HCT116 (cell line): ENCODE measurements at places on chromosomes 7 and 10.

- DNase-seq, result no peak
Measured at GRCh38 chr7:132435016-132435990, 141.0 kb downstream of the PLXNA4 start.

DNA sequence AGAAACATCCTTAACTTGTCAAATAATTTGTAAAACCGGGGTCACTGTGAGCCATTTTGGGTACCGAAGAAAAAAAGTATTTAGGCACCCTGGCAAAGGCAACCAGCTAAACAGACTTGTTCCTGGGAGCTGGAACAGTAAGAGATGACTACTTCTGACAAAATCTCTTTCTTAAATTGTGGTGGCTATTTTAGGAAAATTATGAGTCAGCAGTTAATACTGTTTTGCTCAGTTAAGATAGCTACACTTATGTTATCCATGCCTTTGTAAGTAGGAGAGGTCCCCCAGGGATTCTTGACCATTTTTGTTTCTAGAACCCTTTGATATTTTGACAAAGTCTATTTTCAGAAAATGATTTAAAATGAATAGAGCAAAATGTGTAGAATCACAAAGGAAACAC lies 68.7 kb downstream of the TAX1BP1 start:
- no peak for DNase-seq

DNA sequence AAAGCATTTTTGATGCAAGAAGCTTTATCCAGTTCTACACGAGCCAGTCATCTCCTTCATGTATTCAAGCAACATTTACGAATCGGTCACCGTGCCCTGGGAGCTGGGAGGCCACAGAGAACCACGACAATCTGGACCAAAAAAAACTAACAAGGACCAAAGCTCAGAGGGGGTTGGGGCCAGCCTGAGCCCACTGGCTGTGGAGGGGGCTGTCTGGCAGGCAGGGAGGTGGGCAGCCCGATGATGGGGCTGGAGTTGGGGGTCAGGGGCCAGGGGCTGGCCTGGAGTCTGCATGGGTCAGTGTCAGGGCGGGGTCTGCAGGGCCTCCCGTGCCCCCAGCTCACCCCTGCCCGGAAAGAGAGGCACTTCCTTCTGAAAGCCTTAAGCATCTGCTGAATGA lies 12.5 kb upstream of the GRIFIN start:
- DNase-seq, result no peak

GRCh38 chr10:85986777-85987176 lies 379.8 kb downstream of the GRID1 start:
- DNase-seq, result no peak

DNA sequence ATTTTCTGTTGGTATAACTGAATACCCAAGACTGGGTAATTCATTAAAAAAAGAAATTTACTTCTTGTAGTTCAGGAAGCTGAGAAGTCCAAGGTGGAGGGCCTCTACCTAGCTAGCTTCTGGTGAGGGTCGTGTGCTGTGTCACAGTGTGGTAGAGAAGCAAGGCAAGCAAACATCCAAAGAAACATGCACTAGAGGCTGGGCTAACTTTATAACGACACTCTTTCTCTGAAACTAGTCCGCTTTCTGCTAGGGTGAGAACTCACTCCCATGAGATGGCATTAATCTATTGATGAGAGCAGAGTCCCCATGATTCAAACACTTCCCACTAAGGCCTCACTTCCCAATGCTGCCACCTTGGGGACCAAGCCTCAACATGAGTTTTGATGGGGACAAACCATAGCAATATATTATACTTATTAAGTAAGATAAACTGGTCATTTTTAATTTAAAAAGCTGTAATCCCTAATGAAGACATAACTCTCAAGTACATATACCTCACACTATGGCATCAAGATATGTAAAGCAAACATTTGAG lies 50.8 kb downstream of the PHYHIPL start:
- DNase-seq, result no peak

- DNase-seq, result no peak
Measured at GRCh38 chr7:105448181-105448580, 59.5 kb upstream of the SRPK2 start.

DNA sequence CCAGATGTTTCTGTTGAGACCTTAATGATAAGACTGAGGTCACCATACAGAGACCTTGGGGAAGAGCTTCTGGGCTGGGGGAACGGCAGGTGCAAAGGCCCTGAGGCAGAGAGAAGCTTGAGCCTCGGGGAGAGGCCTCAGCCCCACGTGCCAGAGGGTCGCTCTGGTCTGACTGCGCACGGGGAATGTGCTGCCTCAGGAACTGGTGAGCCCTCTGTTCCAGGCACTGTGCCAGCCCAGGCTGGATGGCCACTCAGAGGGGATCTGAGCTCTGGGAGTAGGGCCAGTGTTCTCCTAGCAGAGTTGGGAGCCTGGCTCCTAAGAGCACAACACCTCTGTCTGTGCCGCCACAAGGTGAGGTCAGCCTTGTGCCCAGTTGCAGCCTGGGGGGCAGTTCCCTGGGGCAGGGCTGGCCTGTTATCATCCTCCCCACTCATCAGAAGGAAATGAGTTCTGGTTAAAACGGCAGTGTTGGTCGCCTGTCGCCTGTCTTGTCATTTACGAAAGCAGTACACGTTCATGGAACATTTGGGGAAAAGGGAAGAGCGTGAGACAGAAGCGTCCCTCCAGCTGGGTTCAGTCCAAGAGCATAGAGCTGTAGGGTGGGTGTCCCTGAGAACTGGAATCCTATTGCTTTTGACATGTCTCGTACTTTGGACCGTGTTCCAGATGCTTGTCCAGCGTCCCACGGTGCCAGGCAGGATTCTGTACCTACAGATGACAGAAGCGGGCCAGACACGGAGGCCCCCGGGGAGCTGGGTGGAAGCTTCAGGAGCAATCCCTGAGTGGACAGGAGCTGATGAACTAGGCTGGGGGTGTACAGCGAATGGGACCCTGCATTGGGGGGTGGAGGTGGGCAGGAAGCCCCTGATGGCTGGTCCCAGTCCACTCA lies 4.3 kb downstream of the TTYH3 start:
- DNase-seq, result no peak

- DNase-seq, result no peak
Measured at GRCh38 chr7:100509231-100509630, 25.5 kb downstream of the NYAP1 start.

GRCh38 chr7:75979759-75980429 lies 14.5 kb downstream of the TMEM120A start:
- no peak for DNase-seq

- DNase-seq, result no peak
Measured at GRCh38 chr10:110989016-110989415, 69.6 kb downstream of the SHOC2 start.

- DNase-seq, result peak; percentile 93
Measured at GRCh38 chr10:104937567-104937966, 296.5 kb downstream of the SORCS3 start.

GRCh38 chr10:75422913-75423312 lies 8.5 kb upstream of the LRMDA start:
- DNase-seq, result no peak

DNA sequence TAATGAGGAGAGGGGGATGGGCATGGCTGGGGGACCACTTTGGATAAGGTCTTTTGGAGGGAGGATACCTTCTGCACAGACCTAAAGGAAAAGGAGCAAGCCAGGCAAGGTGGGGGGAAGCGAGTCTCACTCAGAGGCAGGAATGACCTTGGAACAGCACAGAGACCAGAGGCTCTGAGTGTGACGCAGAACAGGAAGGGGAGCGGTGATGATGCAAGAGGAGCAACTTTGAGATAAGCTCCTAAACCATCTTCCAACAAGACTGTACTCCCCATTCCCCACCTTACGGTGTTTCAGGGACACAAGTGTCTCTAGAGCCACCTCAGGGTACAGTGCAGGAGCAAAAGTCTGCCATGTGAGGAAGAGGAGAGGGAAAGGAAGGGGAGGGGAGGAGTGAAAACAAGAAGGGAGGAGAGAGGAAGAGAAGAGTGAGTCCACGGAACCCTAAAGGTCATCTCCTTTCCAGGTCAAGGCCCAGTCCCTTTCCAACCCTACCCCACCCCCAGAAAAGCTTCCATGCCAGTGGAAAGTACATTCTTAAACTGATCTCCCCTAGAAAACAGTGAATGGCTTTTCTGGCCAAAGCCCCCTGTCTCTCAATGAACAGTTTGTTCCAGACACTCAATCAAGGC lies 54.1 kb downstream of the JAZF1 start:
- DNase-seq, result no peak

DNA sequence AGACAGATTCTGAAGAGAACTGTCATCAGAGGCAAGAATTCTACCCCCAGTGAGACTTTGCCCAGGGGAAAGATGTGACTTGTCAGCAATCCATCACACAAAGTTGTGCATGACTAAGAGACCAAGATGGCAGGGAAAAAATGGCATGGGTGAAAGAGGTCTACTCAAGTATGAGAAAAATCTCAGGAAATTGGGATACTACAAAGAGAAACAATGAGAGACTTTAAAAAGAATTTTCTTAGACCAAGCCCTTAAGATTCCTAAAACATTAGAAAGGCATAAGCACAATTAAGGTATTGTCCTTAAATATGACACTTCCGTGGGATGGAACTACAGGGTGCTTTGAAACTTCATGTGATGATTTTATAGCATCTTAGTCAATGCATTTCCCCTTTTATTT lies 45.6 kb upstream of the PDE1C start:
- DNase-seq, result no peak

DNA sequence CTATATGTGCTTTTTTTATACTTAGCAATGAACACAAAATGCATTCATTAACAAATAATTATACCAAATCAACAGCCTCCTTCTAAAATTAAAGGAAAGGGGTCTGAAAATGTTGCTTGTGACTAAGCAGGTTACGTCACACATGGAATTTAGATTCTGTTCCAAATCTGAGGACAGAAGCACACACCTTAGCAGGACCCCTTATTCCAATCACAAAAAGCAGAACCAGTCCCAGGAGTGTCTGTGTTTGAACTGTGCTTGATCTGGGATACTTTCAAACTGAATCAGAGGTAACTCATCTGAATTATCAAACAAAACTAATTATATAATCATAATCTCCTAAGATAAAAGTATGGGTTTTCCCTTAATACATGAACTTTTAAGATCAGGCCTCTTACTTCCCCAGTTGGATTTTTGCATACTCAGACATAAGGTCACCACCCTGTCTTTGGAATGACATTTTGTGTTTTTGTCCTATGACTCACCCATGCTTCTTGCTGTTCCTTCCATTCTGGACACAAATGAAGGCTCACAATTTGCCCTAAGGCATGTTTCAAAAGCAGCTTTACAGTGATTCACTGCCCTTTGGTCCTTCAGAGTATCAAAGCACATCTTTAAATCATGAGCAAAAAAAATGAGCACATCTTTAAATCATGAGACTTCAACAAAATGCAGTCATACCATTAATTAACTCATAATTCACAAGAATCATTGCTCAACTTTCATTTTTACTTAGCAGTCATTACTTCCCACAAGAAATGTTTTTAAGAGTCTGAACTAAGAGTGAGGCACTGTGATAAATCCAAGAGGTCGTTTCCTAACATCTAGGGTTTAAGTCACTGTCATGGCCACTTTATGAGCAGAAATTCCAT lies 35.5 kb downstream of the SEMA3C start:
- DNase-seq, result peak; percentile 98

DNA sequence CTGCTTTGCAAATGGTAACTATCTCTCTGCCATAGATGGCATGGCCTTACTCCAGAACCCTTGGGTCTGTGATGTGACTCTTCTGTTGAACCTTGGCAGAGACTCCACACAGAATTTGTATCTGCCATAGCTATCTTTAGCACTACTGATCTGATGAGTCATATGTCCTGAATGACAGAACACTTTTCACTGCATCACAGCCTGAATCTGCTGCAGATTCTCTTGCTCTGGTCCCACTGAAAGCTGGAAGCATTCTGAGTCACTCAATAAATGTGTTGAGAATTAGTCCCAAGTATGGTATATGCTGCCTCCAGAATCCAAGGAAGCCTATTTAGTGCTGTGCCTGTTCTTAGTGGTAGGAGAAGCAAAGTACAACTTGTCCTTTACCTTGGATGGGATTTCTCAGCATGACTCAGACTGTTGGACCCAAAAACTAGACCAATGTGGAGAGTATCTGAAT lies 39.5 kb upstream of the ANKRD1 start:
- DNase-seq, result no peak

- DNase-seq, result no peak
Measured at GRCh38 chr10:124624466-124624865, 119.7 kb downstream of the FAM53B start.

DNA sequence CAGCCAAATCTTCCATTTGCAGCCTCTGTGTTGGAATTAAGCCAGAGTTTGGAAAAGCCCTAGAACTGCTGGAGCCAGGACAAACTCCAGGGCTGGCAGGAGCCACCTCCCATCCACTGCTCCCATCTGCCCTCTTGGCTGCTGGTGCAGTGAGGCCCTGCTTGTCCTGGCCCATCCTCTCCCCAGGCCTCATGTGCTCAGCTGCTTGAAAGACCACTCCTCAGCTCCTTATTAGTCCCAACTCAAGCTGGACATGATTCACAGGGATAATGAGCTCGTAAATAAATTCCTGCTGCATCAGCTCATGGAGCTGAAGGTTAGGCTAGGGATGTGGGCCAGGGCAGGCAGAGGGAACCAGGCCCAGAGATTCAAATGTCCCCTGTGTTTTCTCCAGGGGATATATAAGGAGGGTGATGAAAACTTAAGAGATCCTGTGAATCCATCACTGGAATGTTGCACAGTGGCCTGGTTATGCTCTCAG lies 282.8 kb downstream of the RPS24 start:
- no peak for DNase-seq

DNA sequence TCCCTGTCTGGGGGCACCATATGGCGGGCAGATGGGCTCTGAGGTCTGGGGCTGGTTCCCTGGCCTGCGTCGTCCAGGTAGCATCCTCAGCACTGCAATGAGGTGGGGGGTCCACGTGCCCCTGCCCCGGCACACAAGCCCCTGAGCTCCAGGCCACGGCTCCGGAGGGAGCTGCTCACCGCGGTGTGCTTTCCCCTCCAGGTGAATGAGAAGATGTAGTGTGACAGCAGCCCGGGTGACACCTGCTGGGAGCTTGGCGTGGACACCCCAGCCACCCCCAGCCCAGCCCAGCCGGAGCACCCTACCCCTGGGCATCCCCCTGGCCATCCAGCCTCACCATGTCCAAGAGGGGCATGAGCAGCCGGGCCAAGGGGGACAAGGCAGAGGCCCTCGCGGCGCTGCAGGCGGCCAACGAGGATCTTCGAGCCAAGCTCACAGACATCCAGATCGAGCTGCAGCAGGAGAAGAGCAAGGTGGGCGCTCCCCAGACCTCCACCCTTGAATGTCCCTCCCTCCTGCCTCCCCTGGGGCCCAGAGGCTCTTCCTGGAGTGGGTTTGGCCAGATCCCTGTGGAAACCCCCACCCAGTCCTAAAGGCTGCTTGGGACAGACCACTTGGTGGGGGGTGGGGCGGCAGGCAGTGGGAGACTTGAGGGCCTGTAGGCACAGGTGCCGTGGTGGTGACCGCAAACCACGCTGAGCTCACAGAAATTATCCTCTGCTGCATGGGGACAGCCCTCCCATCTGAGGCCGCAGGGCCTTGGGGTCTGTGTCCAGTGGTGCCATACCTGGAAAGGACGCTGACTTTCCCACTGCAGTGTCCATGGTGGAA lies 38.9 kb downstream of the JAKMIP3 start:
- DNase-seq, result no peak

GRCh38 chr7:116629051-116629463 lies 42.9 kb upstream of the MET start:
- DNase-seq, result no peak

GRCh38 chr10:102770108-102770482 lies 26.3 kb downstream of the WBP1L start:
- no peak for DNase-seq

- peak; percentile 56 for DNase-seq
Measured at GRCh38 chr7:36116347-36117202, 36.5 kb upstream of the EEPD1 start.

GRCh38 chr10:11548768-11549099 lies 62.7 kb downstream of the USP6NL start:
- DNase-seq, result no peak
